ENCODE measurements at places on chromosomes 2 and 18.

- DNase-seq, result no peak
Measured at GRCh38 chr18:56748698-56749268, 97.6 kb downstream of the WDR7 start.

GRCh38 chr2:100483895-100484294 lies 13.6 kb downstream of the NMS start:
- DNase-seq, result no peak

GRCh38 chr2:152418688-152419087 lies 83.7 kb downstream of the FMNL2 start:
- DNase-seq, result no peak

DNA sequence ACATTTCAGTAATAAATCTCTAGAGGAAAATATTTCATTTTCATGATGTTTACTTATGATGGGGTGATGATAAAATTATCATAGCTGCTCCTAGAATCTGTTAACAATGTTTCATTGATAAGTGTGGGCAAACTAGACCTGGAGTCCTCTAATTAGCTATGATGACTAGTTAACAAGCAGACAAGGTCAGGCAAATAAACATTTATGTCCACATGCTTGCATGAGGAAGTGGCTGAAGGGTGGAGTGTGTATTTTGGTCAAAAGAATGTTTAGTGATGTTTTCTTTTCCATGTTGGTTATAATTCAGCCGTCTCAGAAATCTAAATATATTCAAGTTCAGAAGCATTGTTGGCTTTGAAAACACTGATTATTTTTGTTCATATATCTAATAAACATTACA lies 99.9 kb upstream of the FN1 start:
- DNase-seq, result no peak

DNA sequence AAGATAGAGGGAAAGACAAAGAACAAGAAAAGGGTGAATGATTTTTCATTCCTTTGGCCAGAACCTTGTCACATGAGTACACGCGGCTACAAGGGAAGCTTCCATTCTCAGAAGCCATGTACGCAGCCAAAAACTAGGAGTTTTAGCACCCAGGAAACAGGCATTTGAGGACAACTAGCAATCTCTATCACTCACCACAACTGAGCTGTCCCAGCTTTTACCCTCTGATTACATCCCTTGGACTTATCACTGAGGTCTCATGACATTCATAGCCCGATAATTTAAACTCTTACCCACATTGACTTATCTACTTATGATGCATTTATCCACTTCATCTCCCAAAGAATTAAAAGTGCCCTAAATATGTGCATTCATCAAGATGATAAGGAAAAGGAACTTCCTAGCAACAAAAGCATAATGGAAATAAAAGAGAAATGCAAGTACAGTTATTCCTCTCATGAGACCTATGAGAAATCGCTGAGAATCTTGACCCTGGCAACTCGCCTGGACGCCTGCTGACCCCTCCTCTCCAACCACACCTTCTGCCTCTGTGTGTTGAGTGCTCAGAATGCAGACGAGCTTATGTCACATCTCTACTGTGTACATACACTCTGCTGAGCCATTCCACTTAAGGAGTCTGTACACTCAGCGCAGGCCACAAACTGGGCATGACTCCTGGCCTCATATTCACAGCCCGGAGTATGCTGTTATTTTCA lies 28.7 kb upstream of the MFSD6 start:
- no peak for DNase-seq

GRCh38 chr2:150931451-150931850 lies 330.2 kb downstream of the RBM43 start:
- no peak for DNase-seq

DNA sequence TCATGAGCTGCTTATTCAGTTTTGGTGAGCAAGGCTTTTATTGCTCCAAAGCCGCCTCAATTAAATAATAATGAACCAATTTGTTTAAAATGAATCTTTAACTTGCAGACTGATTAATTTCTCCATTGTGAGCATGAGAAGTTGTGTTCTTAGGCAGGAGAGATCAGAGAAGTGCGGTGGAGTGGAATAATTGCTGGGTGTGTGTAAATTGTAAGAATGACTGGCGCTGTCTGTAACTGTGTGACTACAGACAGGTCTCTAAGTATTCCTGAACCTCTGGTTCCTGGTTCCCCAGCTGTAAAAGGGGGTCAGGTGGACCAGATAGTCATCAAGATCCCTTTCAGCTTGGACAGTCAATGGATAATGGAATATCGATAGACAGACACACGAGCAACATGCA lies 98.0 kb upstream of the EFEMP1 start:
- no peak for DNase-seq

- no peak for DNase-seq
Measured at GRCh38 chr2:77018219-77018618, 504.0 kb downstream of the LRRTM4 start.

GRCh38 chr2:96083064-96083939 lies 33.1 kb downstream of the ADRA2B start:
- no peak for DNase-seq

DNA sequence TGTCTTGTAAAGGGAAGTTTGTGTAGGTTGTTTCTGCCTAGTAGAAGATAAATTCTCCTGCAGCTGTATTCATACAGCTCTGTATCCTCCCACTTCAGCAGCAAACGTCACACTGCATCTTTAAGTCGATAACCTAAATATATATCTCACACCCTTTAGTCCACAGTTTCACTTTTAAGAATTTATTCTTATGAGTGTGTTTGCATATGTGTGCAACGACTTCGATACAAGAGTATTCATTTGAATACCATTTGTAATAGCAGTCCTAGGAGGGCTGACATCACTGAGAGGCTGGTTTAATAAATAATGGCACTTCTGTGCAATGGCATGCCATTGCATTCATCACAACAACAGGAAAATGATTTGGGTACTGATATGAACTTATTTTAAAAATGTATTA lies 63.8 kb upstream of the MSH6 start:
- no peak for DNase-seq

DNA sequence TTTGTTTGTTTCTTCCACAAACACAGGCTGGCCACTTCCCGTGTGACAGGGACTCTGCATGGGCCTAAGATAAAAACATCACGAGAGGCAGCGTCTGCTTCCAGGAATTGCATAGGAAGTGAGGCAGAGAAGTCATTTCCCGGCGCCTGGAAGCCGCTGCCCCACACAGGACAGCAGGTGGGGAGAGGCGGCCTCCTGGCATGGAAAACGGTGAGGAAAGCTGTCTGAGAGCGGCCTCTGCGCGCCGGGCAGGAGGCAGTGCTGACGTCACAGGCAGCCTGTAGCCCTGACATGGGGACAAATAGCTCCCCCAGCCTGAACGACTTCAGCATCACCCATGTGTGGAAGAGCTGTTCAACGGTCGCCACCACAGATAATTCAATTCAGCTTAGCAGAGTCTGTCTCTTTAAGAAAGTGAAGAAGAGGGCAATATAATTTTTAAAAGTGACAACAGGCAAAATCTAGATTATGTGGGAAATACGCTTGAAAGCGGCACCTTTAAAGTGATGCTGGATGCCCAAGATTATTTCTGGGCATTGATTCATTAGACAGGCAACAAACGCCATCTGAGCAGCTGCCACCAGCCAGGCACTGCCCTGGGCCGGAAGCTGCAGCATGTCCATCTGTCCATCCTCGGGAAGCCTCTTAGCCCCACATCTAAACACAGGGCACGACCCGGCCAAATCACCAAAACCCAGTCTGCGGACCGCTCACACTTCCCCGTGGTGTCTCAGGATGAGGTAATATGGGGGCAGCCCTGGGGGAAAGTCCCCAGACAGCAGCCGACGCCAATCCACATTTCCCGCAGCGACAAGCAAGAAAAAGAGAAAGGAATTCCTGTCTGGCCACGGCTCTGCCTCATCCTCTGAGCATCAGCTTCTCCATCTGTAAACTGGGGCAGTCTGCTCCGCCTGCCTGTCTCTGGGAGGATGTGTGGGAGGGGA lies 138.9 kb downstream of the PXDN start:
- DNase-seq, result no peak

GRCh38 chr2:164456619-164457018 lies 164.7 kb downstream of the GRB14 start:
- no peak for DNase-seq

DNA sequence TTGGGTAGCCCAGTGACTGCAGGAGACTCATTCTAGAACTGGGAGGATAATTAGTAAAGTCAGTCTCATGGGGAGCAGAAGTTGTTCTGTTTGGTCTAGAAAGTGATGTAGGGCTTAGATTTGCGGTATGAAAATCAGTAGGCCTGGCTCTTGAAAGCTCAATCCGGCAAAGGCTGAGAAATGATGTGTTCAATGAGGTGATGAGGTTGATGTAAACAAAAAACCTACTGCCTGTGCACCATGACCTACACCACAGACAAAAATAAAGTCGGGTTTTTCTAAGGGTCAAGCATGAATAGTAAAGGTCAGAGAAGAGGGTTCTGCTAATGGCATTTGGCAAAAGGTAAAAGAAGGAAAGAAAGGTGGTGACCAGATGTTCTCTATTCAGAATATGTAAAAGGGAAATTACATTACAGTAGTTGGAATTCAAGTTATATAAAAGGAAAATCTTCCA lies 80.8 kb upstream of the COL5A2 start:
- DNase-seq, result no peak

- no peak for DNase-seq
Measured at GRCh38 chr2:101608408-101609310, 88.8 kb upstream of the MAP4K4 start.

DNA sequence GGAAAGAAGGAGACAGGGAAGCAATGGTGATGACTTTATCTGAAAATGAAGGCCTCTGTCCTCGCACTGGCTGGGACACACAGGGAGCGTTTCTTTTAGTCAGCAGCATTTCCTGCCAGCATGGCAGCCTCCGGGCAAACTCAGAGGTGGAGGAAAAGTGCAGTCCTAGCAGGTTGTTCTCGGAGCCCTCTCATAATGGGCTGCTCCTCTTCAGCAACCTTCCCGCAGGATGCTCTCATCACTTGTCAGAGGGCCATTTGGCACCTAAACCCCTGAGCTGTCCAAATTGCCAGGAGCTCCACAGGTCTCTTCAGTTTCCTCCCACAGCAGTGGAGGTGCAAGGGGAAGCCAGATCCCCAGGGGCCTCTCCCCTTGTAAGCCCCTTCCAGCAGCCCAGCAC lies 6.2 kb downstream of the STK39 start:
- DNase-seq, result no peak

DNA sequence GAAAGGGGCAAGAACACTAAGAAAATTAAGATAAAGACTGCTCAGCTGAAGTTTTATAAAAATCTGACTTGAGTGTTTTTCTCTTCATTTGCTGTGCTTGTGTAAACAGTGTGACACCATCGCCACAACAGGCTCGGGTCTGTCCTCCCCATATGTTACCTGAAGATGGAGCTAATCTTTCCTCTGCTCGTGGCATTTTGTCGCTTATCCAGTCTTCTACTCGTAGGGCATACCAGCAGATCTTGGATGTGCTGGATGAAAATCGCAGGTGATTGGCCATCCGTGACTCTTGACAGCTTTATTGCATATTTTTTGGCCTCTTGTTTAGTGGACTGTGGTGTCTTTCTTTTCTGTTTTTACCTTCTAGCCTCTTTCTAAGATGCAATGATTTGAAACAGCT lies 22.1 kb downstream of the MFF start:
- DNase-seq, result no peak

DNA sequence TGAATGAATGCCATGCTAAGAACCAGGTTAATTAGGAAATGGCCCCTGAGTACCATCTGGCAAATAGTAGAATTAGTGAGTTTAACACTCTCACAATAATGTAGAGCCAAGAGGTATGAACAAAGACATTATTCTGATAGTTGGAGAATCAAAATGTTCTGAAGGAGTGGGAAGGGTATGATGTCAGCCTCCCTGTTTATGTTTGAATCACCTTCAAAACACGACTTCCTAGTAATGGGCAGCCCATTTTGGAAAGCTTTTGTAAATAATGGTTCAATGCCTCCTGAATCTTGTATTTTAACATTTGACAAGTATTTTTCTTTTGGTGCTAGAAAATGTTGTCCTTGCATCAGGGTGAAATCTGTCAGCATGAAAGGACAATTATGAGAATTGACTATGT lies 108.3 kb downstream of the DSEL start:
- DNase-seq, result no peak

DNA sequence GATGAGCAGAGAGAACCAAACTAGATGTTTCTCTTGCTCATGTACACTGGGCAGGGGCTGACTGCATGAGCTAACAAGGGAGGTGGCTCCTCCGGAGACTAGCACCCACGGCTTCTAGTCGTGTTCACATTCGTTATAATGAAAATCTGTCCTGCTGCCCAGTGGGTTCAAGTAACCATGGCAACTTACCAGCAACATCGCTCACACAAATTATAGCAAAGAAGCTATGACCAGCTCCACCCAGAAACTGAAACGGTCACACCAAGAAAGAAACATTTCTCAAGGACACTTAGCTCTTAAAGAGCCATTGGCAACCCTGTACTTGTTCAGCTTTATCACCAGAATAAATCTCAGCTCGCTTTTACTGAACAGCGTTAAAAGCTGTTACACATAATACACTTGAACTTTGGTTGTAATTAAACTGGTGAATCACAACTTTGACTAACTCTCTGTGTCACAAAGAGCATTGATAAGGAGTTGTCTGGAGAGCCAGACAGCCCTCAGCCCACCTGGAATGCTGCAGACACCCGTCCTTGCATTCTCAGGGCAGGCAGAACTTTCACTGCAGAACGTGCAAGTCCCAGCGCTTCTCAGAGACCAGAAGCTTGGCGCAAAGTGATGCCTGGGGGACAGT lies 141.2 kb downstream of the PID1 start:
- DNase-seq, result no peak

Measured in C1 segment of cervical spinal cord (tissue), 14 donors.